PC-3 (cell line): ENCODE measurements at places on chromosomes 3 and 15.

DNA sequence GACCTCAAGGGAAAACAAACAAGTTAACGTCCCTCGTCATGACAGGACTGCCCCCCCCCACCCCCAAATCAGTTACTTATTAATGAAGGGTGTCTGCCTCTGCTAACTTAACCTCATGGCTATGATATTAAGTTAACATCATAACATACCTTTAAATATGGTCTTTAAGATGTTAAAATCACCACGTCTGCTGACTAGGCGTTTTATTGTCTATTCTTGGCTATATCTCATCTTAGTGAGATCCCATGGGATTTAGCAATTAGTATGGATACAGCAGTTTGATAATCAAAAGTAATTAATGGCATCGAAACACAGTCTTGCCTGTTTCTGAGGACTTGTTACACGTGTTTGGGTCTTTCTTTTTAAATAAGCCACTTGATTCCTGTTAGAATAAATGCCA is 186.9 kb downstream of the FOXB1 start:
- DNase-seq, result no peak

GRCh38 chr3:67550541-67550940 is 103.9 kb downstream of the SUCLG2 start:
- DNase-seq, result no peak

- no peak for DNase-seq
These were observed 156.5 kb upstream of the LPP start for GRCh38 chr3:187997490-187997889.

DNA sequence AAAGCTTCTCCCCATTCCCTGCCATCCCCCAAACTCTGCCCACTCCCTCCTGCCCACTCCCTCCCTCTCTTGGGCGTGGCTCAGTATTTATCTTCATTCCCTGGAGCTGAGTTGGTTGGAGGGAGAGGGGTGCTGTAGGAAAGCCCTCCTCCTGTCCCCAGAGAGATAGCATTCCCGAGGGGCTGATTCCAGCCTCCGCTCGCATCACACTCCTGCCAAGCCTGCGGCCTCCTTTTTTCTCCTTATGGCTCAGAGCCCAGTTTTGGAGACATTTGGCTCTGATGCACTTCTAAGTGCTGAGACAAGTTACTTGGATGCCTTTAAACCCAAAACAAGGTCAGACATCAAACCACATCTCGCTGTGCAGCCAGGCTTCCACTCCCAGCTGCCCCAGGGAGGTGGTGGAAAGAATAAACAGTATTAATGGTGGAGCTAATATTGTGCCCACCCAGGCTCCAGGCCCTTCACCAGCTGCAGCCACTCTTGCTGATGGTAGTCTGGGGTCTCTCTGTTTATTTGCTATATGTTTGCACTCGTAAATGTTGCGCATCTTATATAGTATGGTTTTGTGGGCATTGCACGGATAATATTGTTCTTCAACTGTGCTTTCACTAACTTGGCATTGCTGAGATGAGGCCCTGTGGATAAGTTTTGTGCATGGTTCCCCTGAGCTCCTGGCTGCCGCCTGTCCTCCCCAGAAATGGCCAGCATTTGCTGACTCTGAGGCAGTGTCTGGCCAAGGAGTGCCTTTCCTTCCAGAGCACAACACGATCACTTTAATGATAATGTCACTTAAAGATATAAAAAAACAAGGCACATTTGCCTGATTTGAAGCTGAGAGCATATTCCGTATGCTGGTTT is 157.2 kb downstream of the LRRC28 start:
- no peak for DNase-seq

GRCh38 chr3:58104151-58104550 is 95.9 kb downstream of the FLNB start:
- no peak for DNase-seq

DNA sequence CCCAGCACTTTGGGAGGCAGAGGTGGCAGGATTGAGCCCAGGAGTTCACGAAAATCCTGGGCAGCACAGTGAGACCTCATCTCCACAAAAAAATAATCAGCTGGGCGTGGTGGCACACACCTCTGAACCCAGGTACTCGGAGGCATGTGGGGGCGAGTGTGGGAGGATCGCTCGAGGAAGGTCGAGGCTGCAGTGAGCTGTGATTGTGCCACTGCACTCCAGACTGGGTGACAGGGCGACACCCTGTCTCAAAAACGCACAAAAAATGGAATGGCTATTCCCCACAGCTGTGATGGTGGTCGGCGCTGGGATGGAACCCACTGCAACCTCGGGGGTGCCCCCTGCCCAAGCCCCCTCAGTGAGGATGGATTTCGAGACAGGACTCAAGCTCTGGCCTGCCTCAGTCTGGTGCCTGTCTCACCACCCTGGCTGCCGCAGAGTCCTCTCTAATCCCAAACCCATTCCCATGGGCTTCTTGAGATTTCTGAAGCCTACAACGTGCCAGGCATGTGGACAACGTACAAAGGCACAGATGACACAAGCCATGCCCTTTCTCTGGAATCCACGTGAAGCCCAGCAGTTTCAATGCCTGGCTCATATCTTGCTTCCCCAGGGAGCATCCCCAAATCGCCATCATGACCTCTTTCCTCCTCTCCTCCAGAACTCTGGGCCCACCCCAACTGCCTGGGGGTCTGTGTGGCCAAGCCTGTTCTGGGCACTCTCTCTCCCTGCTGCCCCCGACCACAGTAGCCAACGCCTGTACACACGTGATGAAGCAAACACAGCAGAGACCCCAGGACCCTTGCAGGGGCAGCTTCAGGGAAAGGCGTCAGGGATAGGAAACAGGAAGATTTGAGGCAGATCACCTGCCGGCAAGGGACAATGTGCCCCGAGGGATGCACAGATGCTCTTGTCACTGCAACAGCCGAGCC is 32.4 kb downstream of the ADAMTS17 start:
- no peak for DNase-seq

DNA sequence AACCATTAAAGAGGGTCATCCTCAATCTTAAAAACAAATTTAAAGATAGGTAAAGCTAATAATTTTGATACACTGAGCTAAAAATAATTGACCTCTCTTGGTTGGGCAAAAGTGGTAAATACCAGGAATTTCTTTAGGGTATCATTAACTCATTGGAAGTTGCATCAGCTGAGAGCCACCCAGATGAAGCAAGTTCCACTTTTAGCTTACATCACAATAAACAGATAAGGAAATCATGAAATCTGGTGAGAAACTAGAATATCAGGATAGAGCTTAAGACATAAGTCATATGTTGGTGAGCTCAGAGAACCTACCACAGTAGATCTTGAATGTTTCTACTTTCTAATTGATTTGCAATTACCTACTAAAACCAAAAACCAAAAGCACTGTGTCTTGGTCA is 97.4 kb upstream of the SLC2A2 start:
- no peak for DNase-seq

GRCh38 chr3:161108840-161109239 is 3.7 kb upstream of the B3GALNT1 start:
- peak; percentile 96 for DNase-seq

GRCh38 chr3:196272826-196273225 is 14.7 kb downstream of the PCYT1A start:
- DNase-seq, result no peak

DNA sequence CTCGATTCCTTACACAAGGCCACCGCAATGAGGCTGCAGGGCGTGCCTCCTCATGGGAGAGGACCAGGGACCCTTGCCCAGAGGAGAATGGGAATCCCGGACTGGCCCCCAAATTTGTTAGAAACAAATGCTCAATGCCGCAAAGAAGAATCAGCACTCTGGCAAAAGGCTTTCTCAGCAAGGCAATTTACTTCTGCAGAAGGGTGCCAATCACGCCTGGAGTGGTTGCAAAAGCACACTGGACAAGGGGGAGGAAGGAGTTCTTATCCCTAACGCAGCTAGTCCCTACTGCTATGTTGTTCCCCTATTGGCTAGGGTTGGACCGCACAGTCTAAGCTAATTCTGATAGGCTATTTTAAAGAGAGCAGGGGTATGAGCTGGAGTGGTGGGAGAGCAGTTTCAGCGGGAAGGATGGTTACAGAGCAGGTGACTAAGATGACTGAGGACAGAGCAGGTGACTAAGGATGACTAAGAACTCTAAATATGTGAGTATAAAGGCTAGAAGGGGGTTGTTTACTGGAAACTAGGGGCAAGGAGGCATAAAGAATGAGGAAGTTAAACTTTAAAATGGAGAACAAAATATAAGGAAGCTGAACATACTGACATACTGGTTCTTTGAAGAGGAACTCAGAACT is 48.5 kb downstream of the KATNBL1 start:
- peak; percentile 57 for DNase-seq

GRCh38 chr3:169094204-169094603 is 569.3 kb downstream of the MECOM start:
- no peak for DNase-seq

DNA sequence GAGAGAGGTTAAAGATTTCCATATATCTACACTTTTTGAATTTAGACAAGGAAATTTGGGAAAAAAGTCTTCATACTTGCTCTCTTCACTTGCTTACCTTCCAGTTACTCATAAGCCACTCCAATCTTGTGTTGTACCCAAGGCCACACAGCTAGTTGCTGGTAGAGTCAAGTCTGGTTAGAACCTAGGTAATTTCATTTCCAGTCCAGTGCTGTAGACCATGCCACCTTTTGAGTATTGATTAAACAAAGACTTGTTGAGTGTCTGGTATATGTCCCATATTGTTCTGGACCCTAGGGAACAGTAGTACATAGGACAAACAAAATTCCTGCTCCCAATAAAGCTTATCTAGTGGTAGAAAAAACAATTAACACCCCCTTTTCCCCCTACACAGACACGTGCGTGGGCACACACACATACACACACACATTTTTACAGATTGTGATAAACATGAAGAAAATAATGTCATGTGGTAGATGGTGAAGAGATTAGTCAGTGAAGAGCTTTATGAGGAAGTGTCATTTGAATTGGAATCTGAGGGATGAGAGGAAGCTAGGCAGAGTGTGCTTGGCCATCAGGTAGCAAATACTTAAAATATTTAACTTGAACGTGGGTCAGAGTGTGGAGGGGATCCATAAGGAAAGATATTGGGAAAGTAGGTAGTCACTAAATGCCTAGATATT is 2.1 kb downstream of the CMC1 start:
- no peak for DNase-seq
